NCI-H2029 treated with DMSO at 0.1 percent for 48 hours (cell line): ENCODE measurements at places on chromosomes 6 and 20.

- no peak for DNase-seq
These were observed 80.4 kb downstream of the JPH2 start for GRCh38 chr20:44106615-44107014.

- DNase-seq = no peak
These were observed 310.9 kb downstream of the CDH4 start for GRCh38 chr20:61562897-61563504.

GRCh38 chr20:33009214-33010132, 2.0 kb downstream of the BPIFB2 start:
- DNase-seq = no peak

GRCh38 chr6:5730585-5731263, 276.0 kb downstream of the NRN1 start:
- DNase-seq = no peak

- DNase-seq = no peak
These were observed 36.9 kb upstream of the FRMD1 start for GRCh38 chr6:168115748-168116437.
